SIG-M5 (cell line): ENCODE measurements at places on chromosomes 2 and 18.

- no peak for DNase-seq
Observed at GRCh38 chr2:100286318-100286717, 36.0 kb downstream of the LONRF2 start.

GRCh38 chr2:103401621-103402020 lies 639.8 kb downstream of the TMEM182 start:
- no peak for DNase-seq

DNA sequence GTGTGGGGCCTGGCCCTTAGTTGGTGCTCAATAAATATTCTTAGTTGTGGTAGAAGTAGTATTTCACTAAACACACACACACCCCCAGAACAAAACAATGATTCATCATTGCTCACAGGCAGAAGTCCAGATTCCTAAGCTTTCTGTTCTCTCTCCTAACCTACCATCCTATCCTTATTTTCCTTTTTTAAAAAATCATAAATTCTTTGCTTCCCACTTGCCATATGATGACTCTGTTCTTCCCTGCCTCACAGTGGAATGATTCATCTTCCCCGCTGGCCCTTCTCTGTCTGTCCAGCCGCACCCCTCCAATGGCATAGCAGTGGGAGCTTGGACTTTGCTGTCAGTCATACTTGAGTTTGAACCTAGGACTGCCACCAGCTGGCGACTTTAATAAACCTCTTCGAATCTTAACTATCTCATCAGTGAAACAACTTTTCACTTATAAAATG lies 5.2 kb downstream of the EML6 start:
- no peak for DNase-seq

- DNase-seq, result no peak
Observed at GRCh38 chr2:220034426-220035130, 407.1 kb downstream of the SLC4A3 start.
